ENCODE measurements at places on chromosomes 3 and 15.

GRCh38 chr3:107796791-107797190 is 274.0 kb downstream of the BBX start:
- peak; percentile 12 for DNase-seq

- DNase-seq, result no peak
Measured at GRCh38 chr3:164479406-164479805, 598.9 kb downstream of the SI start.

- DNase-seq, result peak; percentile 85
Measured at GRCh38 chr15:91852741-91853510, 582 bp upstream of the SLCO3A1 start.

DNA sequence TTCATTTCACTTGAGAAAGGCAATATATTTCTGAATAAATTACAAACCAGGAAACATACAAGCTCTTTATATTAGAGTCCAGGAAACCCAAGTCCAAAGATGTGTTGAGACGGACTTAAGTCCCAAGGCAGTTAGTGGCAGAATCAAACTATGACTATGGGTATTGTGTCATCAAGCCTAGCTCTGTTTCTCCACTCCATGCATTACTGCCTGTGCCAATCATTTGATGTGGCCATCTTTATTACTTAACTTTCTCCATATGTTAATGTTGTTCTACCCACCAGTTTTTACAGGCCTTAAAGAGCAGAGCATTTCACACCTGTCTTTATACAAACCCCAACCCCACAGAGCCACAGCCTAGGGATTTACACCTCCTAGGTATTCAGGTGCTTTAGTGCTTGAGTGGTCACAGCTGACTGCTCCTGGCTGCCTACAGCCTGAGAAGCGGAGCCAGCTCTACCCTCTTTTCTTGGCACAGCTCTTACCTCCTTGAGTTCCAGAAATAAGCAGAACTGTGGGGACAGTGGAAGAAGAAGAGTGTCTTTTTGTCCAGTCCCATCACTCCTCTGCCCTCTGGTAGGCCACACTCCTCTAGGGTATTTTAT is 92.1 kb downstream of the DTWD1 start:
- no peak for DNase-seq

- DNase-seq, result no peak
Measured at GRCh38 chr3:168616915-168617314, 521.2 kb upstream of the GOLIM4 start.

DNA sequence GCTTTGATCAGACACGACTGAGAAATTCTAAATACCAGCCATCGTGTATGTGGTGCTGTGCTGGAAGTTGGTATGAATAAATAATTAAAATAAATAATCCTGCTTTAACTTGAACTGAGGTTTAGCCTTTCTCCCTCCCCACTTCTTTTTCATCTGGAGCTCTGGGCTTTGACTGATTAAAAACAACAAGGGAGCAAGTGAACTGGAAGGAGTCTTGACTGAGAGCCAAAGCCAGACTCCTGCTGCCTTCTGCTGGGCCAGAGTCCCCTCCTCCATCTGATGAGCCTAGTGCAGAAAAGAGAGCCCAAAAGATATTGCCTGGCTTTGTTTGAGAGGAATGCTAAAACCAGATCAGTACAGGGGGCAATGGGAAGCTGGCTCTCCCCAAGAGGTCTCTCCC is 96.0 kb downstream of the CCNL1 start:
- no peak for DNase-seq

DNA sequence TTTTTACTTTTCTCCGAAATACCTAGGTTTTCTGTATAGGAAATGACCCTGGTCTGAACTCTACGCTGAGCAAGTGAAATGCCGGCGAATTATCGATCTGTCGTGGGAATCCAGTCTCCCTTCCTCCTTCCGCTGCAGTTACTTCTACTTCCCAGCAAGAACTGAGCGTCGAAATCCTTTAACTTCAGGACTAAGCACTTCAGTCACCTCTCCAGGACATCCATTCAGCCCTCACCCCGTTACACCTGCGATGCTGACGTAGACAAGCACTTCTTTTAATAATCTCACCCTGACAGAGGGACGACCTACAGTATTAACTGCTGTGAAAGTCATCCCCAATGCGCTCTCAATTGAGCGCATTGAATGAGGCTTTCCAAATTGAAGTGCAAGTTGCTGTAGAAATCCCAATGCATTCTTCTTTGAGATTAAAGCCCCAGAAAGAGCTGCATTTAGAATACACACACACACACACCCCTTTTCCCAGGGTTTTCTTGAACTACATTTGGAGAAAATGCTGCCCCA is 1.3 kb downstream of the TOP2B start:
- peak; percentile 39 for DNase-seq

GRCh38 chr3:119236756-119237155 is 3.9 kb downstream of the B4GALT4 start:
- peak; percentile 38 for DNase-seq

GRCh38 chr3:75337226-75337900 is 326.8 kb upstream of the FRG2C start:
- no peak for DNase-seq

- DNase-seq, result no peak
Measured at GRCh38 chr3:152026033-152026556, 152.7 kb downstream of the SUCNR1 start.

GRCh38 chr3:125318871-125319270 is 56.3 kb downstream of the ZNF148 start:
- DNase-seq, result no peak

- no peak for DNase-seq
Measured at GRCh38 chr3:184808021-184808420, 3.9 kb upstream of the VPS8 start.

DNA sequence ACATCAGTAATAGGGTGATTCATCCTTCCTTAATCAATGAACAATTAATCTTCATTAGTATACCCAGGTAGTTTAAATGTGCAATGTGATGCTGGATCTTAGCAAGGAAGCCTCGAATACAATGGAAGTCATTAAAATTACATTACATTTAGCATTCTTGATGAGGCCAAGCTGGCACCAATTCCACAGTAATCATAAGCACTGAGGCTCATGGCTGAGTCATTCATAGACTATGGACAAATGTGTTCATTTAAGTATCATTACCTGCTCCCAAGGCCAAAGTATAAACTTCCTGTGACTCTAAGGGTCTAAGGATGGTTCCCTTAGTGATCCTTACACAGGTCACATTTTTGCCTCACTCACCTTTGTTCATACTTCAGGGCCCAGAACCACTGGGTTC is 266.4 kb upstream of the CDIN1 start:
- DNase-seq, result no peak

- no peak for DNase-seq
Measured at GRCh38 chr15:95944193-95944592, 386.3 kb upstream of the NR2F2 start.

- no peak for DNase-seq
Measured at GRCh38 chr15:60803059-60803458, 324.1 kb upstream of the ICE2 start.

GRCh38 chr3:67898916-67899315 is 244.5 kb upstream of the SUCLG2 start:
- no peak for DNase-seq

- DNase-seq, result no peak
Measured at GRCh38 chr3:27500035-27500434, 15.9 kb upstream of the SLC4A7 start.

DNA sequence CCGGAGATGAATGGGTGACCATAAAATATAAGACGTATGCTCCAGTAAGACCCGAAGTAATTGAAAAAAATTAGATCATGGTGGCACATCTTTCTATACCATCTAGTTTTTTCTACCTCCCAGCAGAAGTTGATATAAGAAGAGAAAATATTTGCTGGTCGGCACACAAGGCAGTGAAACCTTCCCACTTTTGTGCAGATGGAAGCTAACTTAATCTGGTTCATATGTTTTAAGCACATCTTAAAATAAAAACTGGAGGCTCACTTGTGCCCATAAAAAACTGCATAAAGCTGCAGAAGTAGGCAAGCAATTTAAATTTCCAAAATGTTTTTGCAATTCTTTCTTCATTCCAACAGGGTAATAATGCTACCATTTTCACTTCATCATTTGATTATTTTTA is 449.2 kb downstream of the CNTN3 start:
- DNase-seq, result no peak

DNA sequence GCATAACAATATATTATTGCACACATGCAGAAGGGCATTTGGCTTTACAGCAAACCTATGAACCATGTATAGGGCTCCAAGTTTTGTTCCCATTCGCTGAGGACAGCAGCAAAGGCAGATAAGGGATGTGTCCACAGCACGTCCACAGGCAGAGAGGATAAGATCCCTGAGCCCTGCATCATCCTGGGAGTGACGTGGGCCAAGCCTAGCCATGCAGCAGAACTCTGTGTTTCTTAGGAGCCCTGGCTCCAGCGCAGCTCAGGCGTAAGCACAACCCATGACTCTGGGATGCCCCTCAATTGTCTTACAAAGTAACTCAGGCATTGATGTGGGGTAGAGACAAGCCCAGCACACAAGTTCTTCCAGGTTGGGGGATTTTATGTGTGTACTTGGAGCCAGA is 194.3 kb upstream of the CTDSPL start:
- DNase-seq, result no peak

DNA sequence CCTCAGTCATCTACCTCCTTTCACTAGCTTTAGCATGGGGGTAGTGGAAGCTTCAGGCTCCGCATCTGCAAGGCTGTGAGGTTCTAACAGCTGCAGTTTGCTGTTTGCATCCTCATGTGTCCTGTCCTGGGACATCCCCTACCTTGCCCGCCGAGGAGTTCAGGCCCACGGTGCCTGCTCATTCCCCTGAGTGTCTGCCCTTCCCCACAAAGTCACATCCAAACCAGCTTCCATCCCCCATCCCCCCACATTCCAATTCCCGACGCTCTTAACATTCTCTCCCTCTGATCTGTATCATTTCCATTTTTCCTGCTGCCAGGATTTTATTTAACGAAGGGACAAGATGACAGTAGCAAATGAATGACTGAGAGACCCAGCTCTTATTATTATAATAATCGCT is 43.8 kb downstream of the HRH1 start:
- no peak for DNase-seq

DNA sequence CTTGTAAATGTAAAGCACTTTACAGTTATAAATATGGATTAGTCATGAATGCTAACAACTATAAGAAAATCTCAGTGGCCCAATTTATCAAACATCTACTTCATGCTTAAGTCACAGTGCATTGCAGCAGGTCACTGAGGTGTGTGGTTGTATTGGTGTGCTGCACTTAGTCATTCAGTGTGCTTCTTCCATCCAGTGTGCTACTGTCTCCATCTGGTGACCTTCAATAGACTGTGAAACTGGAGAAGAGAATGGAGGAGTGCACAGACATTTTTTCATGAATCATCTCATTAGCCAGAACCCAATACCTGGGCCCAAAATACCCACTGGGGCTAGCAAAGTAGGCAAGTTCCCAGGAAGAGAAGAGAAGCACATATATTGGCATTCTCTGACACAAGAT is 199.6 kb downstream of the SHOX2 start:
- DNase-seq, result no peak

DNA sequence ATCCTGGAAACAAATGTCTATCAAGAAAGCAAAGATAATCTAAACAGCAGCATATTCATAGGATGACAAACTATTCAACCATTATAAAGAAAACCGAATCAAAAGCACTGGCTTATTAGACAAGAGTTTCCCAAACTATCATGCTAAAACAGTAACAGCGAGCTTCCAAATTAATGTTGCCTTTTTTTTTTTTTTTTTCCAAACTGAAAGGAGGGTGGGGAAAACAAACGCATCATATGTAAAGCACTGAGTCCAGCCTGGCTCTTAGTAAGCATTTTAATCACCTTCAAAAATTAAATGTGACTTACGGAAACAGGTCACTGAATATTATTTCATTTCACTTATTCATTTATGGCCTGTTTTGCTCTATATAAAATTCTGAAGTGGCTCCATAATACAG is 2.3 kb downstream of the TJP1 start:
- no peak for DNase-seq

GRCh38 chr3:72567474-72567873 is 280.8 kb downstream of the SHQ1 start:
- no peak for DNase-seq

DNA sequence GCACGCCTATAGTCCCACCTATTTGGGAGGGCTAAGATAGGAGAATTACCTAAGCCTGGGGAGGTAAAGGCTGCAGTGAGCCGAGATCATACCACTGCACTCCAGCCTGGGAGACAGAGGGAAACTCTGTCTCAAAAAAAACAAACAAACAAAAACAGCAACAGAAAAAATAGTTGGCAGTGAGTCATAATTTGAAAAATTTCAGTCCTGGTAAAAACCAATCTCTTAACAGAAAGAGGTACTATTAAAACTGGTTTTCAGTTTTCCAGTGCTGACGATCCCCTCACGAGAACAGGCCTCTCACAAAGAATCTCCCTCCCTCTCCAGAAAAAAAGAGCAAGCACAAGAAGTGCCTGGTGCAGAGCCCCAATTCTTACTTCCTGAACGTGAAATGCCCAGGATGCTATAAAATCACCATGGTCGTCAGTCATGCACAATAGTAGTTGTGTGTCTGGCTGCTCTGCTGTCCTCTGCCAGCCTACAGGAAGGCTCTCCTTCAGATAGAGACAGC is 22.8 kb upstream of the MAP4 start:
- DNase-seq, result no peak

DNA sequence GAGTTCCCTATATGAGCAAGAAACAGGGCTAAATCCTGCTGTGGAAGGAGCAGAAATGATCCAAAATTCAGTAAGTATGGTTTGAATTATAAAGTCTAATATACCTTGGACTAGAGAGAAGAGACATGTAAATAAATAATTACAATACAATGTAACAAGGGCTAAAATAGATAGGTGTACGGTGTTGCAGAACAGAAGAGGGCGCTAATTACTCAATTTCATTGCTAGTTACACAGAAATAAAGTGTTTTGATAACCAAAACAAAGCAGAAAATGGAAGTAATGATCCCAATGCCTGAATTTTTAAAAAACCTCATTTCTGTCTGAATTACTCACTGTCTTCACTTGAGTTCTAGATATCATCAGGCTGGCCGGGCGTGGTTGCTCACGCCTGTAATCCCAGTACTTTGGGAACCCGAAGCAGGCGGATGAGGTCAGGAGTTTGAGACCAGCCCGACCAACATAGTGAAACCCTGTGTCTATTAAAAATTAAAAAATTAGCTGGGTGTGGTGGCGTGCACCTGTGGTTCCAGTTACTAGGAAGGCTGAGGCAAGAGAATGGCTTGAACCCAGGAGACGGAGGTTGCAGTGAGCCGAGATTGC is 8.3 kb upstream of the PLCH1 start:
- no peak for DNase-seq

DNA sequence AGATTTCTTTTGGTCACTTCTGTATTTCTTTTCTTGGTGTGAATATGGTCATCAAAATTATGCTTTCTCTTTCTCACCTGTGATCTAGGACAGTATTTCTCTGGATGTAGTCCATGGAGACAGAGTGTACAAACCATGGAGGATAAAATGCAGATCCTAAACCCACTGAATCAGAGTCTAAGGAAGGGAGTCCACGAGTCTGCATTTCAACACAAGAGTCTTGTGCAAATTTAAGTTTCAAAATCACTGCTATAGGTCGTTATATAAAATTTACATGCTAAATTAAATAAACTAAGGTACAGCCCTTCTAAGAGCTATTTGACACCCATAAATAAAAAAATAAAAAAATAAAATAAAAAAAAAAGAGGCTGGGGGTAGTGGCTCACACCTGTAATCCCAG is 17.3 kb upstream of the UBE2E2 start:
- DNase-seq, result no peak

Data from CD4-positive, alpha-beta T cell treated with Interleukin-4 for 1 hour (primary cell).